Frontal cortex (tissue), 4 donors: ENCODE measurements at places on chromosomes 1 and 21. TPM values are rescaled to one million over a fixed set of nuclear protein-coding genes. Genes with fewer than 3 reads are reported as not detected.
A peak's percentile ranks its signal among the peaks of the same experiment; 100 is the strongest.

- no peak for DNase-seq
Observed at GRCh38 chr1:222252788-222253187, 295.1 kb downstream of the HHIPL2 start.

DNA sequence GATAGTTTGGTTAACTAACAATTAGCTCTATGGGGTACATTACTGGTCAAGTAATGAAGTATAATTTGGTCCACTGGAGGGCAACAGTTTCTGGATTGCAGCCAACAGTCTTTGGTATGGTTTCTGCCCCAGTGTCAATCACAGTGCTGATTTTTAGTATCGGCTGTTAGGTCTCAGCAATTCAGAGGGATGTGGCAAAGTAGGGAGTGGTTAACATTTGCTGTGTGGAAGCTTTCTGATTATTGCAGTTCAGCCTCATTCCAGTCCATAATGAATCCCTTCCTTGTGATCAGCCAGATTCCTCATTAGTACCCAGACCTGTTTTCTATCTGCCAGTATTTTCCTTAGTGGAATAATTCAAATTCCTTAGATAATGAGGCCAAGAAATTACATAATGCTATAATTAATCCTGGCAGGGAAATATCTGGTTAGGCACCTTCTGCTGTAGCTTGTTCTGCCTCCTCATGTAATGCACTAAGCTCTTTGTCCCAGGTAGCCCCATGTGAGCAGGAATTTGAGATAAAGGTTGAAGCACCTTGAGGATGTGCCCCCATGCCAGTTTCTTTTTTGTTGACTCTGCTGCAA is 14.0 kb downstream of the F3 start:
- DNase-seq: no peak

- no peak for DNase-seq
Observed at GRCh38 chr21:44730951-44731579, 19.7 kb upstream of the TSPEAR start.

DNA sequence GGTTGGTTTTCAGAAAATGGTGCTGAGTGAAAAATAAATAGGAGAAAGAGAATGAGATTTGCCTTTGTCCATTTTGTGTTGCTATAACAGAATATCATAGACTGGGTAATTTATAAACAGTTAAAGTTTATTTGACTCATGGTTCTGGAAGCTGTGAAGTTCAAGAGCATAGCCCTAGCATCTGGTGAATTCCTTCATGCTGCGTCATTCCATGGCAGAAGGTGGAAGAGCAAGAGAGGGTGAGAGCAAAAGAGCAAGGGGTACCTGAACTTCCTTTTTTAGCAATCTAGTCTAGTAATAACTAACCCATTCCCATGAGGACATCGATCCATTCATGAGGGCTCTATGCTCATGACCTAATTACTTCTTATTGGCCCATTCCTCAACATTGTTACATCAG is 209.1 kb upstream of the ZP4 start:
- DNase-seq: no peak

- no peak for DNase-seq
Observed at GRCh38 chr1:152162792-152163463, 3.9 kb upstream of the RPTN start.

ACTA1 gene
- 0.41 TPM for total RNA-seq

CRYBG2 gene
- 0.41 TPM for total RNA-seq

DNA sequence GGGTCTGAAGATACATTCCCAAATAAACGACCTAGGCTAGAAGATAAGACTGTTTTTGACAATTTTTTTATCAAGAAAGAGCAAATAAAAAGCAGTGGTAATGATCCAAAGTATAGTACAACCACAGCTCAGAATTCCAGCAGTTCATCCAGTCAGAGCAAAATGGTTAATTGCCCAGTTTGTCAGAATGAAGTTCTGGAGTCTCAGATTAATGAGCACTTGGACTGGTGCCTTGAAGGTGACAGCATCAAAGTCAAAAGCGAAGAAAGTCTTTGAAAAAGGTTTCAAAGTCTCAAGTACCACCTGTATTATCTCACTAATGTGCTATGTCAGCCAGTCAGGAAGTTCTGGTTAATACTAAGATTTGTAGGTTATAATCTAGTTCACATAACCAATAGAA is 15.0 kb downstream of the SPRTN start:
- no peak for DNase-seq

- no peak for DNase-seq
Observed at GRCh38 chr1:41868241-41868998, 50.3 kb downstream of the HIVEP3 start.

- no peak for DNase-seq
Observed at GRCh38 chr1:163131981-163132380, 62.8 kb downstream of the RGS4 start.

- no peak for DNase-seq
Observed at GRCh38 chr1:83097715-83098114, 901.2 kb downstream of the TTLL7 start.

GRCh38 chr1:69688193-69688592 is 120.5 kb downstream of the LRRC7 start:
- DNase-seq: no peak

DNA sequence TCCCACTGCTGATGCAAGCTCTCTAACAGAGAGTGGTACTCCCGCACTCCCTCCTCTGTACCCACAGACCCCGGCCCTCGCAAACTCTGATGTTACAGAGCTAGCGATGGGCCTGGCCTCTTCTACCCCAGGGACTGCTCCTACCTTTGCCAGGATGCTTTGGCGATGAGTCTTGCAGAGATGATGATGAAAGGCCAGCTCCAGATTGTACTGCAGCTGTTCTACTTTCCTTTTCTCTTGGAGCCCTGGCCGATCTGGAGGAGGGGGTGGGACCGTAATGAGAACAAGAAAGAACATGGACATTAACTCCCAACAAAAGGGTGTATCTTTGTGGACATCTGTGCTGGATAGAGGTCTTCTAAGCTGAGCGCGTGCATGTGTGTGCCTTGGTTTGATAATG is 6.0 kb upstream of the LINGO4 start:
- no peak for DNase-seq

TFF3 gene
- total RNA-seq: not detected

PIGR gene
- not detected for total RNA-seq

PDZK1 gene
- total RNA-seq: 0.82 TPM

DNA sequence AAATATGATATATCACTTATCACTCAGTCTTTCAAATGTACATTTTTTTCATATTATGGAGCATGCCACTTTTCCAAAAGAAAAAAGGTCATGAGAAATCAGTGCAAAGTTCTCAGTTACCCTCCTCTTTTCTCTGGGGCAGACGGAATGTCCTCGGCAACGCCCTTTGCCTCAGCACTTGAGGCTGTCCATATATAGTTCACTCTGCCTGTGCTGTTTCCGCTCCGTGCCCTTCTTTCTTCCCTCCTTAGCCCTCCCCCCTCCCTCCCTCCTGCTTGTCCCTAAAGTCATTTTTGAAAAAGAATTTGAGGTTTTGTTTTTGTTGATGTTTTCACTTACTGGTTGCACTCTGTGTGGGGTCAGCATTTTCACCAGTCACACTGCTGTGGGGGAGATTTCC is 5.4 kb downstream of the BARHL2 start:
- DNase-seq: peak; percentile 11

ZYG11A gene
- total RNA-seq: 0.41 TPM

TAS1R1 gene
- not detected for total RNA-seq

DNA sequence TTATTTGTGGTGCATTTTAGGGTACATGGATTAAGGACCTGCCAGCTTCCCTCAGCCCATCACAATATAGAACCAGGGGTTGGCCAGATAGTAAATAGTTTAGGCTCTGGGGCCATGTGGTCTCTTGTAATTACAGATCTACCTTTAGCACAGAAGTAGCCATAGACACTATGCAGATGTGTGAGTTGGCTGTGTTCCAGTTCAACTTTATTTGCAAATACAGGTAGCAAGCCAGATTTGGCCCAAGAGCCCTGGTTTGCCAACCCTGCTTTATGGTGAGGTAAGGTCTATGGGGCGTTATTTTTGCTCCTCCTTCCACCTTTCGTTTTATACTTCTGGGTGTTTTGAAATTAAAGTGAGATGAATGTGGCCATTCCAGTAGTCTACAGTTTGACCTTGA is 48.7 kb downstream of the MRPS6 start:
- no peak for DNase-seq

- no peak for DNase-seq
Observed at GRCh38 chr1:185404907-185405568, 88.0 kb upstream of the IVNS1ABP start.

VANGL2 gene
- 11.0 TPM for total RNA-seq

- DNase-seq: no peak
Observed at GRCh38 chr21:36048357-36048756, 12.0 kb downstream of the SETD4 start.

SHE gene
- total RNA-seq: 2.0 TPM

HLX gene
- total RNA-seq: 0.82 TPM

- no peak for DNase-seq
Observed at GRCh38 chr1:44759077-44759476, 16.3 kb upstream of the RPS8 start.

- no peak for DNase-seq
Observed at GRCh38 chr1:2334883-2335534, 56.3 kb downstream of the MORN1 start.

DNA sequence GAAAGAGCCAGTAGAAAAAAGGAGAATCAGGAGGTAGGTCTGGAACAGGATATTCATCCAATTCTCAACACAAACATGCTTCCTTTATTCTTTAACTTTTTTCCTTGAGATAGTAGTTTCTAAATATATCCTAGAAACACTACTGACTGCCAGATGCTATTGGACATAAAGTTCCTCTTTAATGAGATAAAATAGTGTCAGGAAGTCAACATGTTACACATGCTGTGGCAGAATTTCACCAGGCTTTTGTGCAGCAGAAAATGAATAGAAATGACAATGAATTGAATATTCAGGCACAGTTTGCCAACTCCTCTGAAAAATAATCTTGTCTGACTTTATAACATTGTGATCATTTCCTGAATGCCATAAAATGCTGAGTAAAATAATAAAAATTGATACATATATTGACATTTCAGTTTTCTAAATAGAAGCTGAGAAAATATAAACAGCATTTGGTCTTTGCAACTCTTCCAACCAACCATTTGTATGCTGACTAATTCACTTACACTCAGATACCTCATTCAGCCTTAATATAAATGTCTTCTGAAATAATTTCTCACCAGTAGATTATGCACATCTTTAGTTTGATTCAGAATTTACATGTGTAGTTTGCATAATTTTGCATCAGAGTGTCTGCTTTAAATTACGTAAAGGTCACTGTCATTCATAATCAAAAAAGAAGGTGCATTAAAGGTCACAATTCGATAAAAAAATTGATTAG is 486.1 kb upstream of the ADGRL2 start:
- DNase-seq: no peak

DNA sequence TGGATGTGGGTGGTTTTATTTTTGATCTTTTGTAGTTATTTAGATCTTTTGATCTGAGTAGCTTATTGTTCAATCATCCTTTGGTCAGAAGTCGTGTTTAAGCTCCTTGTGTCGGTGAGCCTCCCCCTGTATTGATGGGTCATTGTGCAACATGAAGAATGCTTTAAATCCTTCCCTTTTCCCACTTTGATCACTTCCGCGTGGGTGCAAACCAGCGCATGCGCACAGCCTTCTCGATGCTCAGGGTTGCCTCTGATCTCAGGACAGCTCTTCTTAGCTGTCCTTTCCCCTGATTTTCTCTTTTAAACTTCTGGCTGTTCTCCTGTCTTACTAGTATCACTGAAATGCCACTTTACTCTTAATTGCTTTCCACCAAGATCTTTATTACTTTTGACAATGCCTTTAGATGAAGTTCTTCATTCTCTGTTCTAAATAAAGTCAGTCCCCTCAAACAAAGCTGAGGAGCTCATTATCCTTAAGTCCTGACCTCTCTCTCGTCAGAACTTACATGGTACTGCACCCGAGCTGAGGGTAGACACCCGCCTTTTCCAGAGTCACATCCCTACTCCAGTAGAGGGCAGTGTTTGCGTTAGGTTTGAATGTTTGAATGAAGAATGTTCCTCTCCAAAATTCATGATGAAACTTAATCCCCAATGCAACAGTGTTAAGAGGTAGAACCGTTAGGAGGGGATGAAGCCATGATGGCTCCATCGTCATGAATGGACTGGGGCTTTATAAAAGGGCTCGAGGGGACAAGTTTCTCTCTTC is 547.9 kb upstream of the TMPRSS15 start:
- no peak for DNase-seq
